ENCODE measurements at places on chromosomes 16 and 17. TPM values are rescaled to one million over a fixed set of nuclear protein-coding genes. Genes with fewer than 3 reads are reported as not detected.
A peak's percentile ranks its signal among the peaks of the same experiment; 100 is the strongest.

DNA sequence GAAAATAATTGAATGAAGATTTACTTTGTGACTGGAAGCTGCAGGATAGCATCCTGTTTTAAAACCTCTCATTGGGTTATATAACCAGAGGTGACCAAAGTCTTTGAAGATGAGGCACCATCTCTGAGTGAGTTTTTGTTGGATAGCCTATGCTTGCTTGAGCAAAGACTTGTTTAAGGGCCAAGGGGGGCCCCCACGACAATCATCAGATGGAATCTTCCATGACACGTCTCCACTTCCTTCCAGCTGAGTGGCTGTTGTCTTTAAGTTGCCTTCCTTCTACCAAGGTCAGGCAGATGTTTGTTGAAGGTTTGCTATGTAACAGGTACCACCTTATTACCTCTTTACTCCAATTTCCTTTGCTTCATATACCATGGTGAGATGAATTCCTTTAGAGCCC lies 188.8 kb downstream of the PRKCA start:
- DNase-seq = no peak

DNA sequence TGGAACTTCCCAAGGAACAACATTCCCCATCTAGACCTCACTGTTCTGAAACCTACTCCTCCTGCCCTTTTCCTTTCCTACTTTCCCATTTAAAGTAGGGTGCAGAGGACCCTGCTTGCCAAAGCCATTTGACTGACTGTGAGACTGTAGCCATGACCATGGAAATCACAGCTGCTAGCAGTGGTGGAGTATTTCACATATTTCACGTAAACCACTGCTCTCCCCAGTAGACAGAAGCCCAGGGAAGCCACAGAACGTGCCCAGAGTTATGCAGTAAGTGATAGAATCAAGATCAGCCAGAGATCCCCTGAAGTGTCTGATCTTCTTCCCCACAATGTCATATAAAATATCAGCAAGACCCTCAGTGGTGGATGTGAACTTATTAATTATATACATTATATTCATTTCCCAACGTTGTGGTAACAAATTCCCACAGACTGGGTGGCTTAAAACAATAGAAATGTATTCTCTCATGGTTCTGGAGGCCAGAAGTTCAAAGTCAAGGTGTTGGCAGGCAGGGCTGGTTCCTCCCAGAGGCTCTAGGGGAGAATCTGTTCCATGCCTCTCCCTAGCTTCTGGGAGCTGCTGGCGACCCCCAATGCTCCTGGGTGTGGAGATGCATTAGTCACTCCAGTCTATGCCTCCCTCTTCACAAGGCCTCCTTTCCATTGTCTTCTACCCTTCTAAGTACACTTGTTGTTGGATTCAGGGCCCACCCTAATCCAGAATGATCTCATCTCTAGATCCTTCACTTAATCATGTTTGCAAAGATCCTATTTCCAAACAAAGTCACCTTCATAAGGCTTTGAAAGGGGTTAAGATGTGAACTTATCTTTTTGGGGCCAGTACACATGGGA lies 20.7 kb upstream of the PRM1 start:
- no peak for DNase-seq

DNA sequence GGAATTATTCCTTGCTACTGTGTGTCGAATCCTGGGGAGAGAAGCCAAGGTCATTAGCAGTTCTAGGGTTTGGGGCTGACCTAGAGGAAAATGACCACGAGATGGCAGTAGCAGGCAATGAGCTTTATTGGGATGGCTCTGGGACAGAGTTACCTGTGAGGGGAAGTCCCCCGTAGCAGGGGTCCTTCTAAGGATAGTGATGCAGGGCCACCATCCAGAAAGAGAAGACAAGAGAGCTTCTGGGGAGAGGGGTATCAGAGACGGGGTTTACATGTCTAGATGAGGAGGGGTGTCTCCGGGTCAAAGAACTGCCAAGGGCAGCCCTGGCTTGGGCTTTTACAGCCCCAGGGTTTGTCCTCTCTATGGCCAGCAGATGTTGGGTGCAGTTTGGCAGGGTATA lies 6.4 kb upstream of the GGT6 start:
- DNase-seq = peak; percentile 70

The ST6GALNAC1 gene
- not detected for total RNA-seq
